ENCODE measurements at places on chromosomes 11 and 22. TPM values are rescaled to one million over a fixed set of nuclear protein-coding genes. Genes with fewer than 3 reads are reported as not detected.

Gene B4GAT1
- total RNA-seq: 53.3 TPM

Gene ADAMTS15
- 8.5 TPM for total RNA-seq

Gene MIOX
- total RNA-seq: not detected

Gene DNAJB7
- not detected for total RNA-seq

Gene MMP7
- 57.1 TPM for total RNA-seq

Gene MISFA
- not detected for total RNA-seq

Gene OR5B21
- not detected for total RNA-seq

Gene CPT1B
- total RNA-seq: 10.7 TPM

Gene NELL1
- not detected for total RNA-seq

Gene TREH
- total RNA-seq: not detected

Gene HEPN1
- 0.18 TPM for total RNA-seq

Gene OR8B8
- not detected for total RNA-seq

Gene SUSD2
- total RNA-seq: 0.23 TPM

Gene VSIG10L2
- not detected for total RNA-seq

Gene CACNA1I
- total RNA-seq: not detected

Gene MRGPRE
- total RNA-seq: not detected

Gene SPA17
- total RNA-seq: 11.1 TPM

Gene CARD10
- 34.8 TPM for total RNA-seq

Gene ALKBH3
- total RNA-seq: 31.2 TPM

Gene HOATZ
- not detected for total RNA-seq

Gene PARVG
- not detected for total RNA-seq

Gene CRYBB2
- 1.1 TPM for total RNA-seq

Gene TTC12
- 6.4 TPM for total RNA-seq

Gene JAML
- total RNA-seq: not detected

Gene POLA2
- 16.1 TPM for total RNA-seq

Gene CCDC81
- 2.8 TPM for total RNA-seq

Gene FADS3
- total RNA-seq: 239 TPM

Gene APOL1
- total RNA-seq: 77.0 TPM

Gene MTCH2
- total RNA-seq: 63.5 TPM
